Activated T-helper 1 cell treated with anti-CD3 and anti-CD28 coated beads, Interleukin-2, amount 50 U/mL, for 16 hours (primary cell): ENCODE measurements at places on chromosomes 7 and 10.
A peak's percentile ranks its signal among the peaks of the same experiment; 100 is the strongest.

- no peak for DNase-seq
Observed at GRCh38 chr7:106346167-106346677, 61.4 kb upstream of the NAMPT start.

DNA sequence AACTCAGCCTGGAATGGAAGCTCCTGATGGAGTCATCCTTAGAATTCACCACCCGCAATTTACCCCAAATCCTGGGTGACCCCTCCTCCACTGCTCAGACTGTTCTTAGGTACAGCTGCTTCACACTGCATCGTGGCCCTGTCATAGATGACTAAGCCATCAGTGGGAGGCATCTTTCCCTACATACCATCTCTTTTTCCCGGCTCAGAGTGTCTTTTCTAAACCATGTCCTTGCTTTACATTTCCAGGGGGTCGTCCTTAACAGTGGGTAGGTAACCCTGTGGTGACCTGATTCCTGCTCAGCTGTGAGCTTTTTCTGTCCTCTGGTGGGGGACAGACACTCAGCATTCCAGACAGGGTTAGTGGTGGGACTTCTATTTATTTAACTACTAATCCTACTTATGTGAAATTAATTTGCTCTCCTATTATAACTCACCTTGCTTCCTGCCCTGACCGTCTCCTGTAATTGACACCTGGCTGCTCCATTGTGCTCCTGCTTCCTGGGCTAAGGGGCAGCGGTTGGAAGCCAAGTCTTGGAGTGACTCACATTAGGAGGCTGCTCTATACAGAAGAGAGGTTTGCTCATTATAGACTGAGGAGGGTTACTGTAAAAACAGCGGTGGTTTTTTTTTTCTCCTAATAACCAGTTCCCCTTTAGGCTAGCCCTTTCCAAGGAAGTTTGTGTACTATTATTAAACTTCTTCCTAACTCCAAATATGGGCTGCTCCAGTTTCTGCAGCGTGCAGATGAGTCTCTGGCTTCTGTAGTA, 40.6 kb downstream of the PYROXD2 start:
- DNase-seq: no peak

DNA sequence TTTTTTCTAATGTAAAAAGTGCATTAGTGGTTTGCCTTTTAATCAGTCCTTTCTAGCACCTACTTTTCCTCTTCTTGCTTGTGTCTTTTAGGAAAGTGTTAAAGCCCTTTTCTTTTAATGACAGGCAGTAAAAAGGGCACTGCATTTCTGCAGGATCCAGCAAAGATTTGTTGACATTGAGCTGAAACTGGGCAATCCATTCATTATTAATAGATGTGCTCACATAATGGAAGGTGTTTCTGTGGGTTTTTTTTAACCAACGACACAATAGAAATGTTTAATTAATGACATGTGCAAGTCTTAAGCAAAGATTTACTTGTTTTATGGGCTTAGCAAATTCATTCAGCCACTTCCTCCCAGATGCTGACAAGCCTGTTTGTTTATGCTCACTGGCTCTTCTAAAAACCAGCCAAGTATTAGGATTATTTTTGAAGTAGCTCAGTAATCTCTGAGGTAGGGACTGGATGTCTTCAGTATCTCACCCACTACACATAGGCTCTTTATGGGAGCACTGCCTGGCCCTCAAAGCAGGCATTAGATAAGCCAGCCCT, 1201.1 kb downstream of the SORCS1 start:
- no peak for DNase-seq

DNA sequence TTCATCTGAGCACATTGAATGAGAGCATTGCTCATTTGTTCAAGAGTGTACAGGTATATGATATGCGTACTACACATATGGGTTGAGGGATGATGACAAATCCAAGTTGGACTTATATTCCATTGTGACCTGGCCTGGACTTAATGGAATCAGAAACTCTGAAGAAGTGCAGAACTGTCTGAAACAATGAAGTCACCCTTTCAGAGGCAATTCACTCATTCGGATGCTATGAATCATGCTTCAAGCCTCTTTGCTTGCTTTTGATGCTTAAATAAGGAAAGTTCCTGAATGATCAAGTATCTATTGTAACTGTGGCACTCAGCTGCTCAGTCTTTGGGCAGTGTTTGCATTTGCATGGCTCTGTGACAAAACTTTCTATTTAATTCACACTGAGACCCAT, 93.4 kb downstream of the ZNF365 start:
- DNase-seq: no peak

DNA sequence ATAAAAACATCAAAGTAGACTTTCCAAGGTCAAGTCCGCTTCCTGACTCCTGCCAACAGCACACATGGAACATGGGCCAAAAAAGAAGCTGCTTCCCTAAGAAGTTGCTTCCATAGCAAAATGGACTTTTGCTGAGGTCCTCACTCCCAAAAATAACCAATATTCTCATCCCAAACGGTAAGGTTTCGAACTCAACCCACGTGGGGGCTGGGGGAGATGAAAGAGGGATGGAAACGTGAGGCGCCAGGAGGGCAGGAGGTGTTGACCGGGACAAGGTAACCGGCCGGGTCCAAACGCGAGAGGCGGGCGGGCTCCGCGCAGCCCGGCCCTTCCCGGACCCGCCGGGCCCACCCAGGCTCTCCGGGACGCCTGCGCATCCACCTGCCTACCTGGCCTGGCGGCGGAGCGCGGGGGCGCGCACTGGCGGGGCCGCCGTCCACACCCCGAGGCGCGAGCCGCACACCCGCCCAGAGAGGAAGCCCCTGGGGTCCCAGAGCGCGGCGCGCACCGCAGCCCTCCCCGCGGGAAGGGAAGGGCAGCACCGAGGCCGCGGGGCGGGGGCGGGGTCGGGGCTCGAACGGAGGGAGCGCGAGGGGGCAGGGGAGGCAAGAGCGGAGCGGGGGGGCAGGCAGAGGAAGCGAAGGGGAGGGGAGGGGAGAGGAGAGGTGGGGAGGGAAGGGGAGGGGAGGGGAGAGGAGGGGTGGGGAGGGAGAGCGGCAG, 742 bp downstream of the LMBR1 start:
- peak; percentile 50 for DNase-seq

DNA sequence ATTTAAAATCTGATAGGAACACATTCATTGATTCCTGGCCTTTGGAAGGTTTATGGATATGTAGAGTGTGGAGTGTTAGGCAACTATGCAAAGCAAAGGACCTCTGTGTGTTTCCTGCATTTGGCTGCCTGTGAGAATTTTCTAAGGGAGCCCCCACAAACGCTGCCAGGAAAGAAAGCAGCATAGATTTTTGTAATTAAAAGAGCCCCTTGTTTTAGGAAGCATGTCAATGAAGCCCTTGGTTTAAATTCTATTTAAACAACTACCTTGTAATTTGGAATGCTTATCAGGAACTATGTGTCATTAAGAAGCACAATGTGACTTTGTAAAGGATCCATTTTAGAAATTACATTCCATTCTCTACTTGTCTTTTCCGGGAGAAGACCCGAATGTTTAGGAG, 742.5 kb downstream of the NXPH1 start:
- DNase-seq: no peak

DNA sequence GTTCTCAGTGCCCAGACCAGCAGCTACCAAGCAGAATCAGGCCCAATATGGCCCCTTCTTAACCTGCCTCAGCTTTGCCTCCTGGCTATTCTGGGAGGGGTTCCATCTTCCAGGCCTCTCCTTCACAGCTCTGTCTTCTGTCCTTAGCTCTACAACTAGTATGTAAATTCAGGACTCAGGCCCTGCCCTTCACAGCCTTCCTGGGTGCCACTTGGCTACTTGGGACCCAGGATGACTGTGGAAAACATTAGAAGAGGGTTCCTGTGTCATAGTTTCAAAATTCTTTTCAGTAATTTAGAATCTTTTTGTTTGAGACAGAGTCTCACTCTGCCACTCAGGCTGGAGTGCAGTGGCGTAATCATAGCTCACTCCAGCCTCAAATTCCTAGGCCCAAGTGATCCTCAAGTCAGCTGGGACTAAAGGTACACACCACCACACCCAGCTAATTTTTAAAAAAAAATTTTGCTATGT, 33.2 kb upstream of the PAPSS2 start:
- no peak for DNase-seq

DNA sequence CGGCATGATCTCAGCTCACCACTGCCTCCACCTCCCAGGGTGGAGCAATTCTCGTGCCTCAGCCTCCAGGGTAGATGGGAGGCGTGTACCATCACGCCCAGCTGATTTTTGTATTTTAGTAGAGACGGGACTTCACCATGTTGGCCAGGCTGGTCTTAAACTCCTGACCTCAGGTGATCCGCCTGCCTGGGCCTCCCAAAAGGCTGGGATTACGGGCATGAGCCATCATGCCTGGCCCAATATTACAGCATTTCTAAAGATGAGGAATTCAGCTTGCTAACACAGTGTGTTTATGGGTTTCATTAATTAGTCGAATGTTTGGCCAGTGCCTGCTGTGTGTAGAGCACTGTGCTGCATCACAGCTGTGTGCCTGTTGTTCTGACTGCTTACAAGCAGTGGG, 3.7 kb downstream of the WDR37 start:
- no peak for DNase-seq

DNA sequence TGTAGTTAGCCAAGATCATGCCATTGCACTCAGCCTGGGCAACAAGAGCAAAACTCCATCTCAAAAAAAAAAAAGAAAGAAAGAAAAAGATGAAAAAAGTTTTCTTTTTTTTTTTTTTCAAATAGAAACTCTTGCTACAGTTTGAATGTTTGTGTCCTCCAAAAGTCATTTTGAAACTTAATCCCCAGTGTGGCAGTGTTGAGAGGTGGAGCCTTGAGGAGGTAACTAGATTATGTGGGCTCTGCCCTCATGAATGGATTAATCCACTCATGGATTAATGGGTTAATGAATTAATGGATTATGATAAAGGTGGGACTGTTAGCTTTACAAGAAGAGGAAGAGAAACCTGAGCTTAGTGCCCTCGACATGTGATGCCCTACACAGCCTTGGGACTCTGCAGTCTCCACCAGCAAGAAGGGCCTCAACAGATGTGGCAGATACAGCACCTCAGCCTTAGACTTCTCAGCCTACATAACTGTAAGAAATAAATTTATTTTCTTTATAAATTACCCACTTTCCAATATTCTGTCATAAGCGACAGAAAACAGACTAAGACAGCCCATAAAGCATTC, 25.1 kb downstream of the CPEB3 start:
- DNase-seq: no peak

DNA sequence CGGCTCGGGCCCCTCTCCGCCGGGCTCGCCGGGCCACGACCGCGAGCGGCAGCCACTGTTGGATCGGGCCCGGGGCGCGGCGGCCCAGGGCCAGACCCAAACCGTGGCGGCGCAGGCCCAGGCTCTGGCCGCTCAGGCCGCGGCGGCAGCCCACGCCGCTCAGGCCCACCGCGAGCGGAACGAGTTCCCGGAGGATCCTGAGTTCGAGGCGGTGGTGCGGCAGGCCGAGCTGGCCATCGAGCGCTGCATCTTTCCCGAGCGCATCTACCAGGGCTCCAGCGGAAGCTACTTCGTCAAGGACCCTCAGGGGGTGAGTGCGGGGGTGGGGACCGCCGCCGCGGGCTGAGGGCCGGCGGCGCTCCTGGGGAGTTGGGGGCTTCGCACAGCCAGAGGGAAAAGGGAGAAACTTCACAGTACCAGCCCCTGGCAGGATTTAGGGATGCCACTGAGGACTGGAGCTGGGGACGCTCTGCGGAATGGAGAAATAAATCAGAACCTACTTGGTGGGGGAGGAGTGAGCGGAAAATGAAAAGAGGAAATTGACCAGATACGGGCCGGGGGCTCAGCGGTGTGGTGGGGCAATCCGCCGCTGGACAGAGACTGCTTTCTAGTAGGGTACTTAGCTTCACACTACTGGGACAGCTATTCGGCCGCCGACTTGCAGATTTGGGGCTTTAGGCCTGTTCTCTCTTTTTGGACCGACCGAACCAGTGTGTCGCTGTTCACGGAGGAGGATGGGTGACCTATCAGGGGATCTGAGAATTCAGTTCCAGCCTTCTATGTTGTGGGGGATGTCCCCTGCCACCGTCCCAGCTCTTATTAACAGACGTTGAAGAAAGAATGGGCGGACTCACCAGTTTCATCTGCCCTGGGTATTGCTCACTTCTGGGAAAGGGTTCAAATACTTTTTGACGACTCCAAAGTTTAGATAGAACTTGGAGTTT, 669 bp downstream of the PI4K2A start:
- DNase-seq: no peak

DNA sequence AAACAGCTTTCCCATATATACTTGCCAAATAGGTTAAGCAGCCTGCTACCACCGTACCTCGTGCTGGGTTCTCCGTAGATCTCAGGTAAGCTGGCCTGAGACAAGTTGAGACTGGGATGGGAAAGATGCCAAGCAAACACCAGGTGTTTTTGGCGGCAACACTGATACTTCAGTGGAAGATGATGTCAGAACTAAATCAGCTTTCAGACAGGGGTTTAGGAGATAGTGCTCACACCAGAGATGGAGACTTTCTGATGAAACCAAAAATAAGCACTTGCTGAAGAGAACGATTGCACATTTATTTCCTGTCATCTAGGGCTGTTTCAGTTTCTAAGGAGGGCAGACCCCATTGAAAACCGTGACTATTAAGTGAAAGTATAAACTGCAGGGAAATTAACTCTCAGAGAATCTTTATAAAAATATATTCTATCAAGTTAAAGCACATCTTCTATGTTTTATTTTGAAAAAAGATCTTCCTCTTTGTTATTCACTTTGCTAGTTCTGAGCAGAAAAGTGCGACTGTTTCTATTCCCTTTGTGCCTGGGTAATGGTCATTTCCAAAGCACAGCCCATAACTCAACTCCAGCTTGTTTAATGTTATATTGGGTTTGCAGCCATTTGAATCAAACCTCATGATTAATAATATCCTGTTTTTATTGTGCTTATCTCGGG, 149.9 kb downstream of the CPED1 start:
- DNase-seq: no peak

DNA sequence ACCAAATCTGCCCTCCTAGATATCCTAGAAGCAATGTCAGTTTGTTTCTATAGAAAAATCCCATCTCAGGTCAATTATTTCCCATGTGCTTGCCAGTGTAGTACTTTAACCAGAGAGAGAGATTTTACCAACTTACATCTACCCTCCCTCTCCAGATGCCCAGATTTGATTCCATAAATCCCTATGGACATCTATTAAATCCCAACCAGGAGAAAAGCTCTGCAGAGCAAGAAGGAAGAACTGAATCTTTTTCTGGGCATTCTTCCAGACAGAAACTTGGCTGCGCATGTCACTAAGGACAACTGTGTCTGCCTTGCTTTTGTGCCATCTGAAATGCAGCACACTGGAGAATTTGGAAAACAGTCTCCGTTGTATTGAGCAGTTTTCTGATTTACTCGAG, 597.6 kb downstream of the SORCS1 start:
- no peak for DNase-seq

- no peak for DNase-seq
Observed at GRCh38 chr10:132878091-132878729, 64.2 kb downstream of the CFAP46 start.

- DNase-seq: no peak
Observed at GRCh38 chr10:31528831-31529230, 209.8 kb downstream of the ZEB1 start.

GRCh38 chr10:78664929-78665553, 403.7 kb upstream of the ZMIZ1 start:
- no peak for DNase-seq

DNA sequence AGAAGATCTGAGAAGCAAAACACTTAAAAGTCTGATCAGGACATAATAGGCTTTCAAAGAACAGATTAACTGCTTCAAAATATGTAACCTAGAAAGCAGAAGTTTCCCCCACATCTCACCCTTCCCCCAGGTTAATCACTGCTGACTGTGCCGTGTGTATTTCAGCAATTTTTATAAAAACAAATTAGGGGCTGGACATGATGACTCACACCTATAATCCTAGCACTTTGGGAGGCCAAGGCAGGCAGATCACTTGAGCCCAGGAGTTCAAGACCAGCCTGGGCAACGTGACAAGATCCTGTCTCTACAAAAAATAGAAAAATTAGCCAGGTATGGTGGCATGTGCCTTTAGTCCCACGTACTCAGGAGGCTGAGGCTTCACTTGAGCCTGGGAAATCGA, 67.6 kb upstream of the GATA3 start:
- no peak for DNase-seq
